CD4-positive, alpha-beta T cell treated with Interleukin-6 for 4 hours (primary cell): ENCODE measurements at places on chromosomes 2 and 18.

GRCh38 chr2:195445639-195446038 lies 211.4 kb upstream of the SLC39A10 start:
- DNase-seq: no peak

GRCh38 chr2:81266106-81266505 lies 961.6 kb upstream of the LRRTM1 start:
- no peak for DNase-seq

- peak; percentile 43 for DNase-seq
Measured at GRCh38 chr2:9618410-9618809, 12.4 kb downstream of the YWHAQ start.

GRCh38 chr2:64137567-64137966 lies 6.7 kb downstream of the PELI1 start:
- no peak for DNase-seq
